GM12878 (cell line): ENCODE measurements at places on chromosomes 2 and 18.
A peak's percentile ranks its signal among the peaks of the same experiment; 100 is the strongest.

DNA sequence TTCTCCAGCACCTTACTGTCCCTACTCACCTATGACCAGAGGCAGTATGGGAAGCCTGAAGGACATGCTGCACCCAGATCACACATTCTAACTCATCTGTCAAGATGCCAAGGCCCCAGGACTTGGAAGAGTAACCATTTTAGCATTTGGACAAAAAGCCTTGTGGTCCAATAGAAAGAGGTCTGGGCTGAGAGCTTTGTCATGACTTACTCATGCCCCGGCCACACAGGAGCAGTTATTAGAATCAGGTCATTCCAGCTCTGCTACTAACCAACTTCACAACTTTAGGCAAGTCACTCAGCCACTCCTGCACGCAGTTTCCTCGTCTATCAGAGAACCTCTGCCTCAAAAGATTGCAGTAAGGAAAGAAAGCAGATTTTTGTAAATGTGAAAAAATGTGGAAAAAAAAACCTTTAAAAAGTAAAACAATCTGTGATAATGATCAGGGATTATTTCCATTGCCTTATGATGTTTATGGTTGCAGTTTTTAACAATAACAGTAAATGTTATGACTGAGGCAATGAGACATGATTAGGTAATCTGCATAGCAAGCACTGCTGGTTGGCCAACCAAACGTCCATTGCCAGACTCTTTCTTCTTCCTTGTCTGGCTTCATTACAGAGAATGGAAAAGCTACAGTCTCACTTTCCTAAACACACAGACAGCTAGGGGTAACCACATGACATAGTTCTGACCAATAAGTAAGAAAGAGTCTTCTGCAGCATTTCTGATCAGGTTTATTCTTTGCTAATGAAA lies 255.4 kb upstream of the CHAC2 start:
- DNase-seq = no peak

- no peak for DNase-seq
These were observed 41.1 kb downstream of the LDAH start for GRCh38 chr2:20781656-20782265.

GRCh38 chr2:15357186-15357585 lies 203.9 kb downstream of the NBAS start:
- no peak for DNase-seq

DNA sequence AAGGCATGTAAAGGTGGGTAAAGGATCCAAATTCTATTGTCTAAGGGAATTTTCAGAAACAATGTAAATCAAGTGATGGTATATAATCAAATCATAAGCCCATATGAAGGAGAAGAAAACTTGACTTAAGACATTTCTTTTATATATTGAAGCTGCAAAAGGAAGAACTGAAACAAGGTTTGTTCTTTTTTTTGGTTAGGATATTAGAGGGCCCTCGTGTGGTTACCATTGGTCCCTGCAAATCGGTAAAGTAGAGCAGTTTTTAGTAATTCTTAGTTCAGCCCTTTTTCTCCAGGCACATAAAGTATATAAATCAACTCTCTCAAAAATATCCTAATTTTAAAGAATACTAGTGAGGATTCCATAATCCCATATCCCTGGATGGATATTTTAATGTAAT lies 105.6 kb upstream of the STK17B start:
- DNase-seq = no peak

- DNase-seq = no peak
These were observed 257.8 kb upstream of the STON1 start for GRCh38 chr2:48272199-48272598.

DNA sequence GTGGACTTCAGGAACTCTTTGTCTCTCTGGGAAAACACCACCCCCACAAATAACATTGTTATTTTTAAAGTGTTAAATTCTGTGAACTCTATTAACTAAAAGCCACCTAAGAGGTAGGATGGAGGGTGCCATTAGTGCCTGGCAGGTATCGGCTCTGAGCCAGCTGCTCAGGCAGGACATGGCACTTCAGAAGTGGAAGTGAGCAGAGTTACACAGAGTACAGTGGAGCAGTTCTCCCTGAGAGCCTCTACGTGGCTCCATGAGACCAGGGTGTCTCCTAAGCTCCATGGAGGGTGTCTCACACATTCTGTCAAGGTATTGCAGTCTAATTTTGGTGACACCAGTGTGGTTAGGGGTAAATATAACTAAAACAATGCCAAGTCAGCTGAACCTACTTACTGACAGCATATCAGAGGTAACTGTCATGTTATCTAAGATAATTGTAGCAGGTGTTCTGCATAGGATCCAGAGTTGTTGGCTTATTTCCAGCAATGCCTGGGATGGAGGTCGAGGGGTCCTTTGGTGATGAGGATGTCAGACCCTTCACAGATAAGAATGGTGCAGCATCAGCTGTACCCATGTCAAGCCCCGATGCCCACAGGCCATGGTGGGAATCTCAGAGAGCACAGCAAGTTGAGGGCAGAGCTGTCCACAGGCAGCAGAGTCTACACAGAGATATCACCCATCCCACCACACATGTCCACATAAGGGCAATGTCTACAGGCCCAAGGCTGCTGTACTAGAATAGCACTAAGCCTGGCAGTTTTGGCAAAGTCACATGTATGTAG lies 8.6 kb upstream of the MALL start:
- DNase-seq = no peak

DNA sequence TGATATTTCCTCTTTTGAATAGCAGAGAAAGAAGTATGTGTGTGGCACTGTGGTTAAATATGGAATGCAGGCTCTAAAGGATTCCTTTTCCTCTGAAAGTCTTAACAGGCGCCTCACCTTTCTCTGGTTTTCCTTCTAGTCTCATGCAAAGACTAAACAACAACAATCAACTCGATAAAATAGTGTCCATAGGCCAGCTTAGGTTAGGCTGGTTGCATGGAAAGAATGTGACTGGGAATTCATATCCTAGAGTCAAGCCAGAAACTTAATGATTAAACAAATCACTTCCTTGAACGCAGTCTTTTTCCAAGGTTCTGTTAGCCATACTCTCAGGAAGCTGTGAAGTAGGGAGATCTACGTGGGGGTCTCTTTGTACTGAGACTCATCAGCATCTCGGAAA lies 800.8 kb upstream of the ID2 start:
- DNase-seq = no peak

DNA sequence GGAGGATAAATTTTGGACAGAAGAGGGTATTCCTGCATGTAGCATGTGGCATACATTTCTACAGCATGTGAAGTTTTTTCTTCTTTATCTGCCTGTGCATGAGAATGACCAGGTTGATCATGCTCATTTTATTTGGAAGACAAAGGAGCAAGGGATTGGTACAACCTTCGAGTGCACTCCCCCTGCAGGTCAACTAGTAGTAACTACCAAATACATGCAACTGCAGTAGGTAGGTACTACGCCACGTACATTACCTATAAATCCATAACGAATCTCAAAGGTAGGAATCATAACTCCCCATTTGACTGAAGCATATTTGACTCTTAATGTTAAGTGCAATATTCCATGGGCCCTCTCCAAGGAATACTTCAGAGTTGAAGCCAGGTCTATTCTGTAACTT lies 763.9 kb downstream of the TSN start:
- no peak for DNase-seq

DNA sequence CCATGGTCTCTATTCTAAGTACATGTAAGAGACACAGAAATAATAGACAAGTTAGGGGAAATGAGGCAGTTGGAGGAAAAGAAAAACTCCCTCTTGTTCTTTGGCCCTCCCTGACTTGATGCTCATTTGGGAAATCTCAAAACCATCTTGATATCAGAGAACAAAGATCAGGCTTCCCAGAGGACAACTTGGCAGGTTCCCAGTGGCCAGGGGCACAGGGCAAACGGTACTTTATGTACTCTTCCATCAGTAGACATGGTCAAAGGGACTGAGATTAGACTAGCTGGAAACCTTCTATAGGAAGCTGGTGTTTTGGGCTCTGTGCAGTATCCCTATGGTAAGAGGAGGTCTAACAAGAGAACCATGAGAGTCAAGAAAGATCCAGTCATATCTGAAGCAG lies 56.6 kb downstream of the NCKAP5 start:
- no peak for DNase-seq

GRCh38 chr2:160345071-160345764 lies 145.1 kb upstream of the ITGB6 start:
- no peak for DNase-seq

- no peak for DNase-seq
These were observed 111.9 kb downstream of the MRO start for GRCh38 chr18:50707855-50708469.

DNA sequence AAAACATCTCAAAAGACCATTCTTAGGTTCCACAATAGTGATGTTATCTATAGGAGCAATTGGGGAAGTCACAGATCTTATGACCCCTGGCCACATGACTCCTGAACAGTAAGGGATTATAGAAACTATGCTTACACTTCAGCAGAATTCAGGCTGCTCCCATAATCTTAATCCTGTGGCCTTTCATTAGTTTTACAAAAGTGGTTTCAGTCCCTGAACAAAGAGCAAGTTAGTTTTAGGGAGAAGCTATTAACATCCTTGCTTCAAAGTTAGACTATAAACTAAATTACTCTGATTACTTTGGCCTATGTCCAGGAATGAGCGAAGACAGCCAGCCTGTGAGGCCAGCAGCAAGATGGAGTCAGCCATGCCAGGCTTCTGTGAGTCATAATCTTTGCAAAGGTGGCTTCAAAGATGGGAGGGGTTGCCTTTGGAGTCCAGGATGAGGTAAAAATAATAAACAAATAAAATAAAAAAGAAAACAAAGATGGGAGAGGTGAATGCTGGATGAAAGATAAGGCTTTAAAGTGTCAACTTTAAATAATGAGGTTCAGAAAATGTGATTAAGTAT lies 168.7 kb upstream of the NDUFV2 start:
- no peak for DNase-seq

- DNase-seq = no peak
These were observed 5.8 kb upstream of the ARID5A start for GRCh38 chr2:96530474-96531357.

GRCh38 chr2:168304024-168304681 lies 56.8 kb upstream of the STK39 start:
- DNase-seq = no peak

DNA sequence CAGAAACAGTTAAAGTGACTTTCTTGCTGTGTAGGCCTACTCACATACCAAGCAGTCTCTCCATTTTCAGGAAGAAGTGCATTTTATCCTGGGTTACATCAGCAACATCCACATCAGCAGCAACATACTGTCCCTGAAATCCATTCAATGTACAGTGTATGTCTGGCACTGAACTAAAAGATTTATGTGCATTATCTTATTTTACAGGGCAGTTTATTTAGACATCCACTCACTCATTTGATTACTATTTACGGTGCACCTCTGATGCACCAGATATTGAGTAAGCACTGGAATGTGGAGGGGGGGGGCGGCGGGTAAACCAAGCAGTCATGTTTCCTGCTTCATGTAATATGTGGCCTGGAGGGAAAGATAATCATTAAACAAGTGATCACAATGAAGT lies 1128.2 kb downstream of the BCL11A start:
- no peak for DNase-seq

GRCh38 chr18:2237706-2238105 lies 333.6 kb downstream of the METTL4 start:
- DNase-seq = no peak

- DNase-seq = no peak
These were observed 105.5 kb downstream of the TFCP2L1 start for GRCh38 chr2:121179467-121179866.

DNA sequence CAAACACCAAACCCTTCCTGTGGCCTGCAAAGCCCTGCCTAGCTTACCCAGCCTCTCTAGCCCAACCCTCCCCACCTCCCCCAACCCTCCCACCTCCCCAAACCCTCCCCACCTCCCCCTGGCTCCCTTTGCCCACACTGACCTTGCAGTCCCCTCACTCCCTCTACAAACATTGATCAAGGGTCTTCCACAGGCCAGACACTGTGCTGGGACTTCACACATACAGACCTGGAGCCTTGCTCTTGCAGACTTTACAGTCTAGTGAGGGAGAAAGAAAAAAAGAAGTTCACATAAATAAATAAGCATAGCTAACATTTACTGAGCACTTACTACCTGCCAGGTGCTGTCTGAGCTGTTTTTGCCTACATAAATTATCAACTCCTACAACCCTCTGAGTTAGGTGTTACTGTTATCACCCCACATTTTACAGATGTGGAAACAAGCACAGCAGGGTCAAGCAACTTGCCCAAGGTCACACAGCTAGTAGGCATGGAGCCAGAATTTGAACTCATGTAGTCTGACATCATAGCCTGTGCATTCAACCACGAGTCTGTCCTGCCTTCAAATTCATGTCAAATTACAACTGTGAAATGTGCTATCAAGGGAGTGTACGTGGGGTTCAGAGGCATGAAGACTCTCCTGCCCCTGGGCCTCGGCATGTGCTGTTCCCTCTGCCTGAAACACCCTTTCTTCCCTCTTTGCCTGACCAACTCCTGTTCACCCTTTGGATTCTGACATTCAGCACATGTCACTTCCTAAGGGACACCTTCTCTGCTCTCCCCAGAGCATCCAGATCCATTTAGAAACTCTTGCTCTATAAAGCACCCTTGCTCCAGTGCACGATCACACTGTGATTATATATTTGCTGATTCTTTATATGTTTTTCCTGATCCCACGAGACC lies 209.9 kb downstream of the TNS1 start:
- no peak for DNase-seq

DNA sequence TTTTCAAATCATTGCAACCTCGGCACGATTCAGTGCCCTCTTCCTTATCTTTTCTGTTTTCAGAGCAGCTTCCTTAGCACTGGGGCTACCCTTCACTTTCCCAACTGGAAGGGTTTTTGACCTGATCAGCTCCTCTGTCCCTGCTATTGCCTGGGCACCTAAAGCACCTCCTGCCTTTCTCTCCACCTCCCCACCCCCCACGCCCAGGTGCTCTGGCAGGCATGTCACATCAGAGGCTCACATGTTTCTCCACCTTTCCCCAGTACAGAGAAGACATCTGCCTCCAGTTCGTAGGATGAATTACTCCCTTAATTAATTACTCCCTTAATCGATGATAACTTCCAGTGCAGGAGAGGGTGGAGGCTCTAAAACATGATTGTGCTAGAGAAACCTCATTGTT lies 88.7 kb upstream of the LCLAT1 start:
- DNase-seq = no peak

- no peak for DNase-seq
These were observed 3.5 kb upstream of the C2orf74 start for GRCh38 chr2:61158356-61158955.

GRCh38 chr2:20578266-20578894 lies 72.5 kb downstream of the HS1BP3 start:
- no peak for DNase-seq

DNA sequence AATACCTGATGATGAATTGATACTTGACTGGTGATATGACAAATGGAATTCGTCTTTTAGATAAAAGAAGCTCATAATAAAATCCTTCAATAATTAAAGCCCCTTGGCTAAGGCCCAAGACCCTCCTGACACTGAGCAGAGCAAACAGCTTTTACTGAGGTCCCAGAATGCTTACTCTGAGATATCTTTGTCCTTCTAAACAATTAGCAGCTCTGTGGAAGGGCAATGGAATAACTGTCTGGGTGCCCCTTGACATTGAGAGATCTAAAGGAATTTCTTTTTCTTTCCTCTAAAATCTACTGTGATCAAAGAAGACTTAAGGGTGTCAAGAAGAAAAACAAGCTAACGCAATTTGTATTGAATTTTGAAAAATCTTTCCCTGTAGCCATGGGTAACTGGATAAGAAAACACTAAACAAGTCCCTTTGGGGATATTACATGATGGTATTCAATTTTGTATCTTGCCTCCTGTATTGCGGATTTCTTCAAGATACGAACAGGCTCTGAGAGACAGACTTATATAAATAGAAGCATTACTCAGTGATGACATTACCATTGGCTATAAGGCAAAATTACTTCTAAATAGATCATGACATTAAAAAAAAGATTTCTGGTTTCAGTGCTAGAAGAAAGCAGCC lies 128.8 kb downstream of the MREG start:
- no peak for DNase-seq

- peak; percentile 3 for DNase-seq
These were observed 756.1 kb upstream of the DDX18 start for GRCh38 chr2:117058366-117058765.
